ENCODE measurements at places on chromosomes 13 and 19.
A peak's percentile ranks its signal among the peaks of the same experiment; 100 is the strongest.

GRCh38 chr13:107834281-107834680 lies 381.1 kb downstream of the LIG4 start:
- no peak for DNase-seq

DNA sequence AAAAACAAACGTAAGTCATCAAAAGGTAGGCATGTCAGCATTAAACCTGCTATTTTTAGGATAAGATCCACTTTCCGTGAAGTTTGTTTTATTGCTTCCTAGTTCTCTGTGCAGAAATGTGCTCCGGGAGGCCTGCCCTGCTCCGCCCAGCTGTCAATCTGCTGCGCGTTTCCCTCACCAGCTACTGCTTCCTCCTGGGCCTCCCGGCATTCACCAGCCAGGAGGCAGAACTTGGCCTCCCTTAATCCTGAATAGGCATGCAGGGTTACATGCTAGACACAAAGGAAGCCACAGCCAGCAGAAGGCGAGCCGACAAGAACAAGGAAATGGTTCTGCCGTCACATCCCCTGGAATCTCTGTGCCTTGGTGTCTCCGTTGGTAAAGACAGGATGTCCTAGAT lies 386.2 kb downstream of the IRS2 start:
- DNase-seq = no peak

DNA sequence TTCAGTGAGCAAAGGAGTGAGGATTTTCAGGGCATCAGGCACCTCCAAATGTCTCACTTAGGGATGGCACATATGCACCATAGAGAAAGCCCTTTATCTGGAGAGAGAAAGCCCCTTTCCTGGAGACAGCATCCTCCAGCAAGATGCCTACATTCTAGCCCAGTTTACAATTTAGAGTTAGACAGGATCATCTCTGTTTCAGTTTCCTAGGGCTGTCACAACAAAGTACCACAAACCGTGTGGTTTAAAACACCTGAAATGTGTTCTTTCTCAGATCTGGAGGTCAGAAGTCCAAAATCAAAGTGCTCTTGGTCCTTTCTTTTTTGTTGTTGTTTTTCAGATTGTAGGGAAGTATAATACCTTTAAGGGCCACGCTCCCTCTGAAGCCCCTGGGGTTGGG lies 61.8 kb downstream of the MBNL2 start:
- no peak for DNase-seq

DNA sequence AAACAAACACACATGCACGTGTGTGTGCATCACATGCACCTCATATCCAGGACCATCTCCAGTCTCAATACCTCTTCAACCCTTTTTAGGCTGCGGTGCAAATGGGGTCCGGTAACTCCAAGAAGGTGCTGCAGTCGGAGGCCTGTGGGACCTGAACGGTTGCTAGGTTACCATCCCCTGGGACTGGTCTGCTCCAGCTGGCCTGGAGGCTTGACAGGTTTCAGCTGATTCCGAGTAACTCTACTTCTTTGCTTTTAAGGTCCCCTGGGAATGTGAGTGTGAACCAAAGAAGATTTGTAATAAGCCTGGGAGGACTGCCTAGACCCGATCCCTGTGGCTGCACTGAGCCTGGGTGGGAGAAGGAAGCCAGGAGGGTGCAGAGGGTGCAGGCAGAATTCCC lies 117.5 kb downstream of the CCNA1 start:
- no peak for DNase-seq

GRCh38 chr19:30711826-30712225 lies 339.6 kb downstream of the ZNF536 start:
- DNase-seq = no peak

DNA sequence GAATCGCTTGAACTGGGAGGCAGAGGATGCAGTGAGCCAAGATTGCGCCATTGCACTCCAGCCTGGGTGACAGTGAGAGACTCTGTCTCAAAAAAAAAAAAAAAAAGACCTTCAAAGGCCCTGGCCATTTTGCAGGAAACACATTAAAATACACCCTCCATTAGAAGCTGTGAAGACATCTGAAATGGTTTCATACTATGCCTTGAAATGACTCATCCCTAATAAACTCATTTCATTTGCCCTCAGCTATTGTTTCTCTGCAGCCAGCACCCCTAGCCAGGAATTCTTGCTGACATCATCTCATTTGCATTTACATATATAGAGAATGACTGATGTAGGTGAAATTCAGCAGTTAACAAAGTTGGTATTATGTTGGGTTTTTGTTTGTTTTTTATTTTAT lies 8.7 kb downstream of the EML2 start:
- no peak for DNase-seq

- no peak for DNase-seq
Observed at GRCh38 chr13:23551213-23552008, 18.8 kb upstream of the TNFRSF19 start.

- DNase-seq = no peak
Observed at GRCh38 chr13:104387510-104387909, 1321.3 kb upstream of the SLC10A2 start.

DNA sequence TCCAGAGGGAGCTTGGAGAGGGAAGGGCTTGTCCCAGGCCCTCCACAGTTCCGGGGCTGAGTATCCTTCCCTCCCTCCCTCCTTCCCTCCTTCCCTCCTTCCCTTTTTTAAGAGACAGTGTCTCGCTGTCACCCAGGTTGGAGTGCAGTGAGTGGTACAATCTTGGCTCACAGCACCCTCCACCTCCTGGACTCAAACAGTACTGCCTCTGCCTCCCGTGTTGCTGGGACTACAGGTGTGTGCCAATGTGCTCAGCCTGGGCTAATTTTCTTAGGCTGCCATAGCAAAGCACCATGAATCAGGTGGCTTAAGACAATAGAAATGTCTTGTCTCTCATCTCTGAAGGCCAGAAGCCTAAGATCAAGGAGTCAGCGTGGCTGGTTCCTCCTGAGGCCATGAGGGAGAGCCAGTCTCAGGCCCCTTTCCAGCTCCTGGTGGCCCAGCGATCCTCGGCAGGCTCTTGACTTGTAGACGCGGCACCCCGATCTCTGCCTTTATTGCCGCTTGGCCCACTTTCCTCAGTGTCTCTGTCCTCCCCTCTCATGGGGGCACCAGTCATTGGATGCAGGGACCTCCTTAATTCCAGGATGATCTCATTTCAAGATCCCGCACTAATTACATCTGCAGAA lies 47.5 kb downstream of the CRTC1 start:
- DNase-seq = no peak

- no peak for DNase-seq
Observed at GRCh38 chr13:49441846-49442245, 2.0 kb downstream of the CAB39L start.

DNA sequence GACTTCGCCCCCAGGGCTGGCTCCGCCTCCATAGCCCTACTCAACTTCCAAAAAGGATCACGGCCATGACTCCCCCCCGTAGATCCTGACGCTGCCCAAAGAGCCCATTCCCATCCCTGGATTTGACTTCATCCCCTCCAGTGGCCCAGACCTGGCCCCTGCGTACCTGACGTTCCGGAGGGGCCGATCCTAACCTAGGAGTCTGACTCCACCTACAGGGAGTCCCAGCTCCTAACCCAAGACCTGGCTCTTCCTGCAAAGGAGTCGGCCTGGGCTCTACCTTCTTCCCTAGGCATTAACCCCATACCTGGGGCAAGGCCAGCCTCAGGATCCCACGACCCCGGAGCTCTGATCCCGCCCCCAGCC lies 10.8 kb downstream of the STAP2 start:
- no peak for DNase-seq

GRCh38 chr13:45784755-45785675 lies 66.5 kb downstream of the SIAH3 start:
- DNase-seq = no peak

- DNase-seq = no peak
Observed at GRCh38 chr13:111630406-111630805, 310.0 kb downstream of the TEX29 start.

DNA sequence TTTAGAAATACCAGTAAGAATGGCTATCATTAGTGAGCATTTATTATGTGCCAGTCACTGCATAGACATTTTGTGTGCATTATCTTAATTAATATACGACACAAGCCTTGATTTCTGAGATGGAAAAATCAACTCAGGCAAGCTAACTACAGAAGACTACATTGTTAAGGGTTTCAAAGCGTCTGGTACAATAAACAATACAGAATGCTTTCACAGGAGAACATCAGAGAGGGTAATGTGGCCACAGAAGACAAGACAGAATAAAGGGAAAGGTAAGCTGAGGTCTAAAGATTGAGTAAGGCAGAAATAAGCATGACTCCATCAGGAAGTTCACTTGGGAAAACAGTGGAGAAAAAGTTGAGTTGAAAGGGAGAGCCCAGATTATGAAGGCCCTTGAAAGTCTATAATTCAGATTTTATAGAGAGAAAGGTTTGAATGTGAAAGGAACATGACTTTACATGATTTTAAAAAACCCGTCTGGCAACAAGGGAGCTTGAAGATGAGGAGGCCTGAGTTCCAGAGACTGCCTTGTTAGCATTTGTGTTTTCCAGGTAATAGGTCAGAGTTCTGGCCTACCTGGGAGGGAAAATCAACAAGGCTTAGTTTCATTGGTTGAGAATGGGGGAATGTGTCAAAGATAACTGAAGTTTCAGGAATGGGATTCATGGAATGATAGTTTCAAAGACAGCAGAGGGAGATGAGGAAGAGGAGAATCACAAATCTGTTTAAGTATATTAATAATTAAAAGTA lies 1.8 kb upstream of the MBNL2 start:
- DNase-seq = no peak

GRCh38 chr13:105679838-105680237 lies 855.6 kb downstream of the EFNB2 start:
- DNase-seq = no peak

DNA sequence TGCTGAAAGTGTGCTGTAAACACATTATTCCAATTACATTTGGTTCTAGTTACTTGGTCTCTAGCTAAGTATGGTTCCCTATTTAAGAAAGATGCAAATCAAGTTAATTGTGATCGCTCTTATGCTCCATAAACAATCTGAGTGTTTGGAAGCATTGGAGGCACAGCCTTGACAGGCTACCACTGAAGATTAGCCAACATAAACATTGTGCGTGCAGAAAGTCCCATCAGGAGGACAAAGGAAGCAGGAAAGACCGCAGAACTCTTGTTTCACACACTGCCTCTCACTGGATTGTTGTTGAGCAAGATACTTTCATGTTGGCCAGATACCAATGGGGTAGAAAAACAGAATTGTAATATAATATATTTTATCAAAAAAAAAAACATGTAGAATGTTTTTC lies 814.4 kb downstream of the EFNB2 start:
- no peak for DNase-seq

DNA sequence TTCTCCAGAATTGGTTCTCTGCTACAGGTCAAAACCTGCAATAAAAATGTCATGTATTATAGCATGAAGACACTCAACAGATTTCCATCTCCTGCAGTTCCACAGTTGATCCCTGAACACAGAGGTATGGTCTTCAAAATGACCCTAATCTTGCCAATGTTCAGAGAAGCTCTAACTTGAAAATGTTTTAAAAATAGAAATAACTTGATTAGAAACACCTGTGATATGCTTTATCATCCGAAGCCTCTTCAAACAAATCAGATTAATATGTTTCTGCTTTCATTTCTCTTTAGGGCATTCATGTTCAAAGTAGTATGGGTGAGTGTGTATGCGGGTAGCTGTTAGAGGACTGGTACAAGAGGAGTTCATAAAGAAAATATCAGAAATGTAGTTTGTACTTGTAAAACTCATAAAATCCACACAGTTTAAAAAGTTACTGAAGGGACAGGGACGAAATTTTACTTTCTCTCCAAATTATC lies 60.4 kb downstream of the KCNRG start:
- DNase-seq = no peak

DNA sequence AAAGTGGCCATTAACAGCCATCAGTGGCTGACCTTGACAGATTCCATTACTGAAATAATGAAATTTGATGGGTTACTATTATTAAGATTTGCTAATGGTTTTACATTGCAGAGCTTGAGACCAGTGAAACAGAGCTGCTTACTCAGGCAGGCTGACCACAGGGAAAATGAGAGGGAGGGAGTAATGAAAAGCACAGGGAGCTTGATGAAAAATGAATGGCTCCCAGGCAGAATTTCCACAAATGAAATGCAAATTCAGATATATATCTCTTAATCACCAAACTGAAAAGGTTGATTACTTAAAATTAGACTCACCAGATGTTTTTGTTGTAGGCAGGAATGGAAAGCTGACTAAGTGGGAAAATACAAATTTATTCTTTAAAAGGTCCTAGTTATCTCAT lies 36.1 kb downstream of the HTR2A start:
- DNase-seq = no peak

DNA sequence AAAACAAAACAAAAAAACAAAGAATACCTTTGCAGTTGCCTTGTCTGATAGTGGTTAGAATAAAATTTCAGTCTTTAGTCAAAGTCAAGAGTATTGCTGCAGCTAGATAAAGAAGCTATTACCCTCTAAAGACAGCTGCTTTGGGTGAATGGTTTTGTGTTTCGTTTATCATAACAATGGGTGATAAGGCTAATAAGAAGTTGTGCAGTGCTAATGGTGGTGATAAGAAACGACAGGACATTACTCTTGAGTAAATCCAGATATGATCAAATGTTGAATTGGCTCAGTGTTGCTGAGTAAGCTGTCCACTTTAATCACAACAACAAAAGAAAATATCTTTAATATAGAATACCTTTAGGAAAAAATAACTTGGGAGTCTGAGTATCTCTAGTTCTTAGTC lies 1825.3 kb downstream of the SLITRK5 start:
- DNase-seq = no peak

DNA sequence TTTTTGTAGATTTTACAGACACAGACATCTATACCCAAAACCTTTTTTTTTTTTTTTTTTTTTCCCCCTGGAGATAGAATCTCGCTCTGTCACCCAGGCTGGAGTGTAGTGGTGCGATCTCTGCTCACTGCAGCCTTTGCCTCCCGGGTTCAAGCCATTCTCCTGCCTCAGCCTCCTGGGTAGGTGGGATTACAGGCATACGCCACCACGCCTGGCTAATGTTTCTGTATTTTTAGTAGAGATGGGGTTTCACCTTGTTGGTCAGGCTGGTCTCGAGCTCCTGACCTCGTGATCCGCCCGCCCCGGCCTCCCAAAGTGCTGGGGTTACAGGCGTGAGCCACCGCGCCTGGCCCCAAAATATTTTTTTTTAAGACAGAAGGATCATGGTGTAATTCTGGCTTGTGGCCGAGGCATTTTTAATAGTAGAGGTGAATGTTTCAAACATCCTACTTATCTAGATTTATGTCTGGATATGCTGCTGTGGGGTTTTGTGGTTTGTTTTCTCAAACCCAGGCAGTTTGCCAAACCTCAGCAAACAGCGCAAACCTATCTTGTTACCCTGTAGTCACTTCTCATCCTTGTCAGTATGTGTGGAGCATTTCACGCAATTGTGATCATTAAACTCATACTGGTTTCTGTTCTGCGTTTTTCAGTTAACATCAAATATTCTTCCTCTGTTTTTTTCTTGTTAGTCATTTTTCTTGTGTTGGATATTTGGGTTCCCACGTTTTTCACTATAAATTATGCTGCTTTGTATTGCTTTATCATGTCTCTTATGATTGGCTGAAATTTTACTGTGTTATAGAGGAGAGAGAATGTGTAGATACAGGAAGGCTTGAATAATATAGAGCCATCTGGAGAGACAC lies 36.2 kb upstream of the GARRE1 start:
- DNase-seq = peak; percentile 39

- DNase-seq = no peak
Observed at GRCh38 chr19:32652894-32653598, 21.9 kb downstream of the ANKRD27 start.

- DNase-seq = no peak
Observed at GRCh38 chr13:103805771-103806170, 739.6 kb upstream of the SLC10A2 start.
